ENCODE measurements at places on chromosomes 5 and 9.

- DNase-seq = no peak
Measured at GRCh38 chr5:156149213-156149612, 177.8 kb upstream of the SGCD start.

- DNase-seq = no peak
Measured at GRCh38 chr5:175124821-175125220, 319.2 kb downstream of the DRD1 start.

- DNase-seq = no peak
Measured at GRCh38 chr9:14994738-14995137, 84.5 kb upstream of the FREM1 start.

GRCh38 chr9:104907278-104907951, 20.5 kb downstream of the ABCA1 start:
- DNase-seq = no peak

- no peak for DNase-seq
Measured at GRCh38 chr5:72452515-72453245, 54.5 kb downstream of the ZNF366 start.

GRCh38 chr9:115694014-115694413, 459.6 kb upstream of the PAPPA start:
- DNase-seq = no peak

- no peak for DNase-seq
Measured at GRCh38 chr9:127878001-127878651, 651 bp upstream of the AK1 start.

GRCh38 chr5:72082048-72082447, 25.2 kb upstream of the MAP1B start:
- DNase-seq = no peak

DNA sequence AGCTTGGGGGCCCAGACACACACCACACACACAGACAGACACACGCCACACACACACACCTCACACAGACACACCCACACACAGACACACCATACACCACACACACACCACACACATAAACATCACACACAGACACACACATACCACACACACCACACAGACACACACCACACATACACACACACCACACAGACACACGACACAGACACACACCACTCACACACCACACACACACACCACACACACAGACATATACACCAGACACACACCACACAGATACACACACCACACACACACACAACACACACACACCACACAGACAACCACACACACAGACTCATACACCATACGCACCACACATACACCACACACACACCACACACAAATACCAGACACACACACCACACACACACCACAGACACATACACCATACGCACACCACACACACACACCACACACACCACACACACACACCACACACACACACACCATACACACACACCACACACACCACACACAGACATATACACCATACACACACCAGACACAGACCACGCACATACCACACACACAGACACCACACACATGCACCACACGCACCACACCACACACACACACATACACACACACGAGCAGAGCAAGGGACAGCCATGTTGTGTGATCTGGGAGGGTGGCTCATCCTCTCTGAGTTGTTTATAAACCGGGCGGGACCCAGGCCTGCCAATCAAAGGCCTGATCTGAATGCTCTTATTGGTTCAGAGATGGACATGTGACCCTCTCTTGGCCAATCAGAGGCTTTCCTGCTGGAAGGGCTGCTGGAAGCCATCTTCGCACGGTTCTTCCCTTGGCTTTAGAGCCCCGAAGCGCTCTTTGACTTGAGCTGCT, 148.3 kb downstream of the GAPVD1 start:
- no peak for DNase-seq

DNA sequence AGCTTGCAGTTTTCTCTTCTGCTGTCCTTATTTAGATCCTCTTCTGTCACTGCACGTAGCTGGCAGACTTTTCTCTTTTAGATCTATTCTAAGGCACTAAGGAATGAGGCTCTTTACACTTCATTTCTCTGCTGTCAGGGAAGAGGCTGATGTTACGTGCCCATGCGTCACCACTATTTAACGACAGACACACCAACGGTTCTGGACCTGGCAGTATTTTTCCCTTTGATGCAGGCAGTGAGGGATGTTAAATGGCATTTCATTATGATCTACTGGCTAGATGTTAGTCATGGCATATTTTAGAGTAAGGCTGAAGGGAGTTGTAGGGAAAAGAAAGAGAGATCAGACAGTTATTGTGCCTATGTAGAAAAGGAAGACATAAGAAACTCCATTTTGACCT, 8.2 kb upstream of the CRHBP start:
- DNase-seq = no peak

DNA sequence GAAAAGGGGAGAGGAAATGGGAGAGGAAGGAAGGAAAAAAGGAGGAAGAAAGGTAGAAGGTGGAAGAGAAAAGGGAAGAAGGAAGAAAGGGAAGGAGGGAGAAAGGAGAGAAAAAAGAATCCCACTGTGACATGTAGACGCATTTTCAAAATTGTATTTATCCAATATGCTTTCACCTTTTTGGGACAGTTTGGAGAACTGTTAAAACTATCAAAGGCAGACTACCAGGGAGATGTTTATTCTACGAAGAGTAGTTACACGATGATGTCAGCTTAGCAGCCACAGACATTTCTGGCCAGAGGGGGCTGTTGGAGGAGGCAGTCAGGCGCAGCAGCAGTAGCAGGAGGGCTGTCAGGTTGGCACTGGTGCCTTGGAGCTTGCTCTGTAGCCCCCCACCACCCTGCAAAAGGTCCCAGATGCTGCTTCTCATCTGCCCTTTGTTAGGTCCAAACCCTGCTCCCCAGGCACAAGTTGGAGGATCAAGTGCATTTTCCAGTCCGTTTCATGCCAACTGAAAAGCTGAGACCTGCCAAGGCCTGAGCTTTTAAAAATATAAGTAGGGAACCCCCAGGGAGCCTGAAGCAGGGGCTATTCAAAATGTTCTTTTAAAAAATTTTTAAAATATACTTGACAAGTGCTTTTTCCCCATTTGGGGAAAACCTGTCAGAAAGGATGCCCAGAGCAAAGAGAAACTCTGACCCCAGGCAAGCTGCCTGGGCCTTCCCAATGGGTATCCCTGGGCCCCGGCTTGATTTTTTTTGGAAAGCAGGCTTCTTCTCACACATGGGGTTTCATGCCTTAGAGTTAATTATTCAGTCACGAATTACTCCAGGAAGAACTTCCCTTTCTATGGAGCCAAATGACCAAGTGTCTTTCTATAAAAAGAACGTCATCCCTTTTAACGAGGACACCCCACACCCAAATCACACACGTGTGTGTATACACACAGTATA, 203.3 kb downstream of the SLIT3 start:
- no peak for DNase-seq

DNA sequence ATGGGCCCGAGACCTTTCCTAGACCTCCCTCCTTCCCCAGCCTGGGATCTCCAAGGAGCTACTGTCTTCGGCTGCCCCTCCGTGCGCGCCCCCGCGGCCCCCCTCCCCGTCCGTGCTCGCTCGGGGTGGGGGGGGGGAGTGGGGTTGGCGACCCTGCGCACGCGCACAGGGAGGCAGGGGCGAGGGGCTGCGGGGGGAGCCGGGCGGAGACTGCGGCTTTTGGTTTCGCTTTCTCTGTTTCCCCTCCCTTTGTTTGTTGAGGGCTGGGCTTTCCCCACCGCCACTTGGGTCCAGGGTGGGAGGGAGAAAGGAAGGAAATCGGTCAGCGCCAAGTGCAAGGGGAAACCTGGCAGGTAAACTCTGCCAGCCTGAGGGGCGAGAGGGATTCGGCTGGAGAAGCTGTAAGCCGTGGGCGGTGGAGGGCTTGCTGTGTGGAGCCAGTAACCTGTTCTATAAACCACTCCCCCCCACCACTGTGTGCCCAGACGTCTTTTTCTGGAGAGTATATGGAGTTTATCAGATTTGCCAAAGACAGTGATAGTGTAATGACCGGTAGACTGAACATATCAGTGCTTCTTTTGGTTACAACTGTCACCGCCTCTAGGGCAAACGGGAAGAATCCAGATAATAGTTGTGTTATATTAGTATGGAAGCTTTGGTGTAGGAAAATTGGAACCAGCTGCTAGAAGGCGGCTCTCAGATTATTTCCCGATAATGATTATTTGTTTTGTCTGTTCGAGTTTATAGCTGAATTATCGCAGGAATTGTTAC, 684 bp downstream of the DNAJA1 start:
- DNase-seq = peak; percentile 47

GRCh38 chr5:21665524-21665923, 1187.6 kb downstream of the CDH12 start:
- no peak for DNase-seq

DNA sequence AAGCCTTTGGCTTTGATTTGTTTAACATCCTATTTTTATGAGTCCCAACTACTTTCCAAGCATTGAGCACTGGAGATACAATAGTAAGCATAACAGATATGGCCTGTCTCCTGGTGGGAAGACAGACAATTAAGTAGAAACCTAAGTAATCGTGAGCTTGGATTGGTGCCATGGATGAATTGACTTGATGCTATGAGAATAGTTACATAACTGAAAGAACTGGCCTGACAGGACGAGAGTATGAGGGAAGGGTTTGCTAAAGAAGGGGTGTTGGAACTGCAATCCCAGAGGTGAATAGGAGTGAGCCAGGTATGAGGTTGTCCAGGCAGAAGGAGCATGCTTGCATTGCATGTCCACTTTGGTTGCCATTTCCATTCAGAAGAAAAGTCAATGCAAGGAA, 52.4 kb downstream of the GPR21 start:
- DNase-seq = no peak

DNA sequence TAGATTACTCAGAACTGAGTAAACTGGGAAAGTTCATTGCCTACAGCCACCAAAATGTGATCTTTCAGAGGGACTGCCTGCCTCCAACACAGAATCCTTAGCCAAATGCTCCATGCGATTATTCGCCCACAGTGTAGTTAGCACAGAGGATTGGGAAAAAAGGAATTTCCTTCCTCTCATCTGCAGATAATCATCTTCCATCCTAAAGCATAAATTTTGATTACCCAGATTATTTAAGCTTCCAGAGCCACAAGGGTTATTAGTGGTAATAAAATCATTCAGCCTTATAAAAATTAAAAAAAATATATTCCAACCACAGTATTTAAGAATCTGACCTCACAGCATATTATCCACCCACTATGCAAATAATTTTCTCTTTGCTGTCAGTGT, 285.3 kb upstream of the GRAMD2B start:
- no peak for DNase-seq

- no peak for DNase-seq
Measured at GRCh38 chr9:127463911-127464310, 12.6 kb downstream of the LRSAM1 start.

DNA sequence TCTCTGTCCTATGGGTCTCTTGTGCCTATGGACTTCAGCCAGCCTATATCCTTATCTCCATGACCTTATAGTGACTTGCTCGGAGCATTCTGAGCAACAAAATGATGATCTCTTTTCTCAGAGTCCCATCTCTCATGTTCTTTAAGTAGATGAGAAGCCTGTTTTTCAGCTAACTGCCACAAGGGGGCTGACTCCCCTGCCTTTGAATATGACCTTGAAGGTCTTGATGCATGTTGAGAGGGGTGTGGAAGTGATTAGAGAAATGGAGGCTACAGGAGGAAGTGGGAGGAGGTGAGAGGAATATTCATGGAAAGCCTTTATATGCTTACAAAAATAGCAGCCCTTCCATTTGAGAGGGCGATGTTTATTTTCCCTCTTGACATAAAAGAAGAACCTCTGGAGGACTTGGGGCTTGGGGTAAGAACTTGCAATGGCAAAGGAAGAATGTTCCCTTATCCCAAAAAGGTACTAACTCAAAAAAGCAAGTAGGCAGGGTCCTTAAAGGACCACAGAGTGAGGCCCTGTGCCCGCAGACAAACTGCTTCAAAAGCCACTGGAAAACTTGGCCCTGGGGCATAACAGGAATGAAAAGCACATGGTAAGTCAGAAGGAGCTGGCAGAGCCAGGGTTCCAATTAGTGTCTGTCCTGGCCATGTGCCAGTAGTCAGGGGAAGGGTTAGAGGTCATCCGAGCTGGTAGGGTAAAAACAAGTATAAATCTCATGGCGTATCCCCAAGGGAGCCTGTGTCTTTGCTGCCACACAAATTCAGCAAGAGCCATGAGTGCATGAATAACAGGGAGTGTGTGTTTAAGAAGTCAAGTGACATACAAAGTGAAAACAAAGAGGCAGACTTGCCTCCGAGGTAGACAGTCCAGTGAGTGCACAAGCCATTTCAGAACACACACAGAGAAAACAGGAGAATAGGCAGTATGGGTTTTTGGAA, 39.1 kb downstream of the FGD3 start:
- no peak for DNase-seq

- DNase-seq = no peak
Measured at GRCh38 chr9:105293408-105293807, 49.0 kb downstream of the SLC44A1 start.

GRCh38 chr9:14906000-14906399, 4.2 kb downstream of the FREM1 start:
- DNase-seq = no peak

DNA sequence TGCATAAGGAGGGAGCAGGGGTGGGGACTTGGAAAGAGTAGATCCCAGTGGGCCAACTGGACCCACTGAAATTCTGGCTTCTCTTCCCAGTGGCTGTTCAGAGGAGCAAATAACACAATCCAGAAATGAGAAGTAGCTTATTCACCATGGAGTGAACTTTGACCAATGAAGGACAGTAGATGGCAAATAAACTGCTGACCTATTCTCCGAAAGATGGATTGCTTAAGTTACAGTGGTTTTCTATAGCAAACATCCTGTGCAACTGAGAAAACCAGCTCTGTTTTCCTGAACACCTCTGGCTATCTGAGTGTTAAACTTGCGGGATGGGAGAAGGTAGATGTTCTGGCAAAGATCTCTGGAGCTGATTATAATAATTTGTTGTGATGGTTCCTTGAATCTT, 325.1 kb downstream of the SPATA31D1 start:
- no peak for DNase-seq

DNA sequence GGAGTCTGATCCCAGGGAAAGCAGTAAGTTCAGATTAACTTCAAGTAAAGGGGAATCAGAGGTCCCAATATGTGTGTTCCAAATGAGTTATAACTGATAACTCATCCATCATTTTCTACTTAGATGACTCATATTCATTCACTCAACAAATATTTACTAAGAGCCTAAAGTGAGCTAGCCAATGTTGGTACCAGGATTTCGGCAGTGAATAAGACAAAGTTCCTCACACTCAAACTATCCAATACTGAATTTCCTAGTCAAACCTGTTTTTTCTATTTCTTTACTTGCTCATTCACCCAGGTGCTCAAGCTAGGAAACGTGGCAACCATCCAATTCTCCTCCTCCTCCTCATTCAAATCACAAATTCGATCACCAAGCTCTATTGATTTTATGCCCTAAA, 25.8 kb downstream of the FBXW2 start:
- no peak for DNase-seq

DNA sequence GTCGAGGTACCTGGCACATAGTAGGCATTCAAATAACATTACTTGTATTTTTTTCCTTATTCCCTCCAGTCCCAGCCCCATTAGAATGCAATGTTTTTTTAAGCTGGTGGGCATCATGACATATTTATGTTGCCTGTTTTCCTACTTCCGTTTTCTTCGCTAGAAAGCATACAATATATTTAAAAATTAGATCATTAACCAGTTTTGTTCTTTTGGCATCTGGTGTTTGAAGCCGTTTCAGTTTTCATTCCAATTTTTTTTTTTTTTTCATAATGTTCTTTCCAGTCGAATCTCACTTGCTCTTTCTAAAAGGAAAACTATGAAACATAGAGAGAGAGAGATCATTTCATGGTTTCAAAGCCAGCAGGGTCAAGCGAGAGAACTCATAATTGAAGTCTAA, 228.3 kb upstream of the C9orf72 start:
- no peak for DNase-seq

GRCh38 chr5:169651526-169651925, 14.5 kb downstream of the DOCK2 start:
- DNase-seq = no peak

- DNase-seq = no peak
Measured at GRCh38 chr9:115590011-115590410, 472.1 kb upstream of the TNC start.

All from NCI-H2107 (cell line).